Activated CD4-positive, alpha-beta T cell treated with anti-CD3 and anti-CD28 coated beads, Interleukin-2, amount 10 ng/mL, durations not matched to agents 7 days and 5 days (primary cell): ENCODE measurements at places on chromosomes 12 and 14.
A peak's percentile ranks its signal among the peaks of the same experiment; 100 is the strongest.

GRCh38 chr12:62613081-62613480, 146.5 kb downstream of the MON2 start:
- no peak for DNase-seq

- DNase-seq = no peak
These were observed 13.0 kb upstream of the CDC42BPB start for GRCh38 chr14:103070263-103070885.

DNA sequence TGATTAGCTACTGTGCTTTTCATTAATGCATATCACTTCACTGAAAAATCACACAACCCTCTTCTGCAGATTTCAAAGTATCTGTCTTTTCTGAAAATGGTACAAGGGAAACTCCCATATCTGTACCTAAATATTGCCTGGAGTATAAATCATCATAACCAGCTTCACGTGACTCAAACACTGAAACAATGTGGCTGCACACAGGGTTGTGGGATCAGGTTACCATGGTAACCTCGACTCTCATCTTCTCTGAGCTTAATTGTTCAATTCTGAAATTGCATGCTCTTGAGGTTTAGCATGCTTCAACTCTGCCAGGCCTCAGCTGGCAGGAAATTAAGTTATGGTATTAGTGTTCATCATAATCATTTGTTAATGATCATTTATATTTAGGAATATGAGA, 77.5 kb upstream of the CPSF6 start:
- peak; percentile 57 for DNase-seq

DNA sequence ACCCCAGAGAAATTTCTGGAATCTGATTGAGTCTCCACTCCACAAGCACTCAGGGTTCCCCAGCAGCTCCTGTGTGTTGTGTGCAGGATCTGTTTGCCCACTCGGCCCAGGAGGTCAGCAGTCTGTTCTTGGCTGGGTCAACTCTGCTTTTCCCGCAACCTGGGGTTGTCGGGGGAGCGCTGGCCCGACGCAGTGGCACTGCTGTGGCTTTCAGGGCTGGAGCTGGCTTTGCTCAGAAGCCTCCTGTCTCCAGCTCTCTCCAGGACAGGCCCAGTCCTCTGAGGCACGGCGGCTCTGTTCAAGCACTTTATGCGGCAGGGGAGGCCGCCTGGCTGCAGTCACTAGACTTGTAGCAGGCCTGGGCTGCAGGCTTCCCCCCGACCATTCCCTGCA, 23.7 kb downstream of the P2RX4 start:
- no peak for DNase-seq

GRCh38 chr14:51039252-51039651, 55.7 kb downstream of the TRIM9 start:
- no peak for DNase-seq

GRCh38 chr14:56137453-56137807, 19.2 kb downstream of the PELI2 start:
- no peak for DNase-seq

GRCh38 chr14:89417465-89418225, 612 bp upstream of the FOXN3 start:
- peak; percentile 71 for DNase-seq

- no peak for DNase-seq
These were observed 14.1 kb downstream of the SGPP1 start for GRCh38 chr14:63713764-63714163.

DNA sequence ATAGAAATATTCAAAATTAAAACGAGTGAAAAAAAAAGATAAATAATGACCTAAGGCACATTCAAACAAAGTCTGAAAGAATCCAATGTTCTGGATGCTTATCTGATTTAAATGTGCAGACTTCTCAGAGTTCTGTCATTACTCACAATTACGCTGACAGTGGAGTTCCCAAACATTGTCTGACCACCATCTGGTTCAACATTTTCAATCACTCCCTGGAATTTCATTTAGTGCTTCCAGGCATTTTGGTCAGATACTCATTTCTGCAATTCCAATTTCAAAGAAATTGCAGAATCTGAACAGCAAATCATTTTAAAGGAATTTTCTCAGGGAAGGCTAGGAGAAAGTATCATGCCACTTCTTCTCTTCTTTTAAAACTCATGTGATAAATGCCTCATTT, 398.2 kb upstream of the PDE3A start:
- DNase-seq = no peak

DNA sequence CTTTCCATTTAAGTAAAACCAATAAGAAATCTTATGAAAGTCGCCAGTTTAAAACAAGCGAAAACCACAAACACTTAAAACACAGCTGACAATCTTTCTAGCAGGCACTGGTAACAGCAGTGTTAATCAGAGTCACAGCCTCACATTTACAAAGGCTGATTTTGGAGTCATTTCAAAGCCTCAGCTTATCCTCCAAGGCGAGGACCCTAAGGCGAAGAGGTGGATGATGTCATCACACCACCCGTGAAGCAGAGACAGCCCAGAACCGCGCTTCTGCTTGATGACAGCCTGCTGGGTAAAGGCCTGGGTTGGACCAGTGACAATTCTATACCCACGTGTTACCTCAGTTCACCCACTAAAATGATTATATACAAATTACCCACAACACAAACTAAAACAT, 10.1 kb downstream of the GOLGA3 start:
- no peak for DNase-seq

DNA sequence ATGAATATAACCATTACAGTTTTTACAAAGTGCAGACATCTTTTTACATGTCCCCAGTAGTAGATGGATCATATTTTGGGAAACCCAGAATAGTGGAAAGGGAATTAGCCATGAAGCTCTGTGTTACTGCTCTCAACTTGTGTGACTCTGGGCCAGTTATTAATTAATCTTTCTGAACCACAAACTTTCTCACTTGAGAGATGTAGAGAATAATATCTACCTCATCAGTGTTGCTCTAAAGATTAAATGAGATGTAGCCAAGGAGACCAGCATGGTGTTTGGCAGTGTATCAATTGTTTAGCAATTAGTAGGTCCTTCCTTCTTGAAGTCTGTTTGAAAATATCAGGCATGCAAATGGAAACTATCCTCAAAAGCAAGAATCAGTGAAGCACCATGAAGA, 169.2 kb downstream of the TMTC2 start:
- DNase-seq = no peak

DNA sequence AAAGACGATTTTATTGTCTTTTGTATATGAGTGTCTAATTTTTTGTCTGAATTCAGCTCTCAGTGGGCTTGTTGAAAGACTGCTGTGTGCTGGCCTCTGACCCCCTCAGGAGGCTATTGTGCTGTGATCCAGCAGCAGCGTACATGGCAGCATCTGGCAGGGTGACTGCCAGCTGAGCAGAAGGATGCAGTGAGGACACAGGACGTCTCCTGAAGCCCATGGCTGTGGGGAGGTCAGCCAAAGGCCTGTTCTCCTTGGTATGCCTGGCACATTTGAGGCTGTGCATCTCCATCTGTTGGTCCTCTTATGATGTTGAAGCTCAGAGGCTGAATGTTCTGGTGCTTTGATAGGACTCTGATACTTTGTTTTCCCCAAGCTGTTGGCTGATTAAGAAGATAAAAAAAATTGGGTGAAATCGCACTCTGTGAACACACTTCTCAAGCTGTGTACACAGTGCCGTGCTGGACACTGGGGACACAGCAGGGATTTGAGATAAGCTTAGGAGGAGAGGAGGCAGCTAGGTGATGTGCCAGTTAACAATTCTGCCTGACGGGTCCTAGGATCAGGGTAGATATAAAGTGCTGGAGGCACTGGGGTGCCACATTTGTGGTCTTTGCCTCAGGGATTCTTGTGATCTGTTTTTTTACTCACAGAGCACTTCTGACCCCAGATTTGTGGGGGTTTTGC, 37.5 kb downstream of the EID3 start:
- DNase-seq = no peak

- no peak for DNase-seq
These were observed 3.2 kb downstream of the KCNJ8 start for GRCh38 chr12:21771311-21771710.

- DNase-seq = no peak
These were observed 557.3 kb downstream of the TMTC2 start for GRCh38 chr12:83244001-83244400.

- DNase-seq = no peak
These were observed 223.7 kb downstream of the PELI2 start for GRCh38 chr14:56341766-56342493.

GRCh38 chr12:56358836-56359532, 923 bp downstream of the STAT2 start:
- no peak for DNase-seq

- DNase-seq = no peak
These were observed 7.4 kb upstream of the MYH7 start for GRCh38 chr14:23442721-23443356.

- no peak for DNase-seq
These were observed 116.3 kb downstream of the TSPAN8 start for GRCh38 chr12:71041476-71041875.

- no peak for DNase-seq
These were observed 512 bp downstream of the PDE1B start for GRCh38 chr12:54549774-54550451.

- no peak for DNase-seq
These were observed 43.0 kb downstream of the SPRING1 start for GRCh38 chr12:116694653-116695463.

DNA sequence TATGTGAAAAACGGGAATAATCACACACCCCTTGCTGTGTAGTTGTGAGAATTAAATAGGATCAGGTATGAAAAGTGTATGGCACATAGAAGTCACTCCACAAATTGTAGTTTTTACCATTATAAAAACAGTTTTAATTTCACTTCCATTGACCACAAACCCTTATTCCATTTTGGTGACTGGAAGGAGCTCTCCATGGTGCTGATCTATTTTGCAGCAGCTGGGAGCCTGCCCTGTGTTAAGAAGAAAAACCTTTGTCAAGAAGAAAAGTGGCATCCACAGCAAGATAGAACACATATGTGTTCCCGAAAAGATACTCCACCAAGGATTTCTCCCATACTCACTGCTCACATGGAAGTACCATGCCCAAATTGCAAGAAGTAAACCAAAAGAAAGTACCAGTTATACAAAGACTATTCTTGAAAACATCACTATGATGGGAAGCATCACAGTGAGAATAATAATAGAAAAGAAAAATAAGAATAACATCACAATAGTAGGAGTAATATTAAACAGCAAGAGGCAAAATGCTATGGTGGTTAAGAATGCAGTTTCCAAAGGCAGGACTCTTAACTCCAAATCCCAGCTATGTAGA, 58.7 kb downstream of the TUNAR start:
- peak; percentile 15 for DNase-seq

DNA sequence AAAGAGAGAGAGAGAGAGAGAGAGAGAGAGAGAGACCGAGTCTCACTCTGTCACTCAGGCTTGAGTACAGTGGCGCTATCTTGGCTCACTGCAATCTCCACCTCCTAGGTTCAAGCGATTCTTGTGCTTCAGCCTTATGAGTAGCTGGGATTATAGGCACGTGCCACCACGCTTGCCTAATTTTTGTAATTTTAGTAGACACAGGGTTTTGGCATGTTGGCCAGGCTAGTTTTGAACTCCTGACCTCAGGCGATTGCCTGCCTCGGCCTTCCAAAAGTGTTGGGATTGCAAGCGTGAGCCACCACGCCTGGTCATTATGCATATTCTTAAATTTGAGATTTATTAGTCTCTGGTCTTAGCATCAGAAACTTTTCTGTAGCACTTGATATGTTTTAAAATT, 317.9 kb upstream of the ATP2B1 start:
- DNase-seq = no peak

DNA sequence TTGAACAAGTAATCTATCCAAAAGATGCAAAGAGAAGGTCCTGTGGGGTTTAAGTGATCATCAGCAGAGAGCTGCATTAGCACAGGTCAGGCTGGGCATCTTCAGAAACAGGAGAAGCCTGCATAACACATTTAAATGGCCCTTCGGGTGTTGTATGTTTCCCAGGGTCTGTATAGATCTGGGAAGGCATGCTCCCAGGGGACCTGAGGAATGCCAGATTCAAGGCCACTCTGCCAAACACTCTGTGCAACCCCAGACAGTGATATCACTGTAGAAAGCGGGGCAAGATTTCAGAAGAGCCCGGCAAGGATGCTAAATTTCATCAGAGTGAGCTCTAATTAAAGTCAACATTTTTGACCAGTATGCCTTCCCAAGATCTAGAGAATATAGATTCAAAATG, 92.9 kb downstream of the ARMH4 start:
- no peak for DNase-seq

DNA sequence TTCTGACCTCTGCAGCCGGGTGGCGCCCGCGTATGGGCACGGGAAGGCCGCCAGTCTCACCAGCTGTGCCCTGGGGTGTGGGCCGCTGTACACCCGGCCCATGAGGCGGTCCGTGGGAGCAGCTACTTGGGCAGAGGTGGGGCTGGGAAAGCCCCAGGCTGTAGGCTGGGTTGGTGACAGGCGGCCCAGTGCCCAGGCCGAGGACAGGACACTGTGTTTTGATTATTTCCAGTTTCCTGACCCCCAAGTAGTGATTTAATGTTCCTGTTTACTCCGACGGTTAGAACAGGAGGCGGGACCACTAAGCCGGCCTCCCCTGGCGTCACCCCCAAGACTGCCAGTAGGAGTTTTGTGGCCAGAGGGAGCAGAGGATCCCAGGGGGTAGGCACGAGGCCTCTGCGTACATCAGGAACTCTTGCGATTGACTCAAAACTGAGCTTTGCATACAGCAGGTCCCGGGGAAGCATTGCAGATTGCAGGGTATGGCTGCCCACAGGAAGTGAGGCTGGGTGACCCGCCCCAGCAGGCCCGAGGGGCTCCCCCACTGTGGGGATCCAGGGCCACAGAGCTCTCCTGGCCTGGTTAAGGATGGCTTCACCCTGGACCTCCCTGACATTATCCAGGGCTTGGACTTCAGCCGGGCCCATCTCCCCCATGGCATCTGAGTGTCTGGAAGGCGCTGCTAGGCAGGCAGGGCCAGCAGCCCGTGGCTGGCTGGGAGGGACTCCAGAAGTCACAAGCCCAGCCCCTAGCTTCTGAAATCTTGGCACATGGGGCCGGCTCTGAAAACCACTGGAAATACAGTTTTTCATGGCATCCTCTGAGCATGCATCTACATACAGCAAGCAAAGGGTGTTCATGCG, 42.5 kb upstream of the DIO3 start:
- no peak for DNase-seq

DNA sequence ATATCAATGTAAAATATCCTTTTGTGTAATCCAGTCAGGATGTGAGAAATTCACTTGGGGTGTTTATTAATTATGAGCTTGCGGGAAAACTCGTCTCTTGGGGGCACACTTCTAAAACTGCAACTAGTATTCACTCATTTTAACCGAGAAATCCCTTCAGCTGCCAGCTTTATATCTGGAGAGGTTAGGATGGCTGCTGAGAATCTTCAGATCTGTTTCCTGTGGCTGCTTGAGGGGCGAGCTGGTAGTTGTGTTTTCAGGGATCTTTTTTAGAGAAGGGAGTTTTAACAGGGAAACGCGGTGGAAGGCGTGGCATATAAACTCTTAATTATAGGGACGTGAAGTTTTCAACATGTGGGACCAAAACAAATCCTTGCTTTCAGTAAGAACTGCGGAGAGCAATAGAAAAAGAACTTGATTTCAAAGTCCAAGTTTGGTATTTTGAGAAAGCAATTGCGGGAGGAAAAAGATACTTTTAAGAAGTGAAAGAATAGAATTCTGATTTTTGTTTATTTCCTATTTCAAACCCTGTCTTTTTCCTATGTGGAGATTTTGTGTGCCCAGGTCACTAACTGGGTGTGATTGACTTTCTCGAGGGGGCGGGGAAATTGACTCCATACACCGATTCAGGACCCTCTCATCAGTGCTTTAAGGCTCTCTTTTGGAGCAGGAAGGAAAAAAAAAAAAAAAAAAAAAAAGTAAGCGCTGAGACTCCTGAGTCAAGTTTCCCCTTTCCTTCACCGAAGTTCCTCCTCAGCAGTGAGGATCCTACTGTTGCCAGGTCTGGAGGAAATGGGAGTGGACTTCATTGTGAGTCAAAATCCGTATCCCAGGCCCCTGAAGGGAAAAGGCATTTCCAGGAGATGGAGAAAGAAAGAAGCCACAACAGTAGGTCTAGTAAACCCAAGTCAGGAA, 1.1 kb downstream of the PPFIBP1 start:
- no peak for DNase-seq
